ENCODE measurements at places on chromosomes 5 and 9.
A peak's percentile ranks its signal among the peaks of the same experiment; 100 is the strongest.

- DNase-seq, result no peak
Measured at GRCh38 chr5:152861231-152861630, 456.2 kb upstream of the NMUR2 start.

DNA sequence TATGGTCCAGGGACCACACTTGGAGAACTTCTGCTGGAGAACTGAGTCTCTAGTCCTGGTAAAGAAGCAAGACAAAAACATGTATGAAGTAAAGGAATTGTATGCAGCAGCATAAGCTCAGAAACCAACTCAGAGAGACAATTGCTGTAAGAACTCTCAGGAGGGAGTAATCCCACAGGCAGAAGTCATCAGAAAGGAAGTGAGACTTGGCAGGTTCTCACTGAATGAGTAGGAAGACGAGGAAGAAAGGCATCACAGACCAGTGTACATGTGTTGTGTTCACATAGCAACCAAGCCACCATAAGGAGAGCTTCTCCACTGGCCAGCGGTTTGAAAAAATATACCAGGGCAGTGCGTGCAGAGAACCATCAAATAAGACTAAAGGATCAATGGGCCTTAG, 57.9 kb upstream of the FST start:
- DNase-seq, result peak; percentile 95

GRCh38 chr5:170791325-170791954, 7.9 kb downstream of the GABRP start:
- DNase-seq, result peak; percentile 56

DNA sequence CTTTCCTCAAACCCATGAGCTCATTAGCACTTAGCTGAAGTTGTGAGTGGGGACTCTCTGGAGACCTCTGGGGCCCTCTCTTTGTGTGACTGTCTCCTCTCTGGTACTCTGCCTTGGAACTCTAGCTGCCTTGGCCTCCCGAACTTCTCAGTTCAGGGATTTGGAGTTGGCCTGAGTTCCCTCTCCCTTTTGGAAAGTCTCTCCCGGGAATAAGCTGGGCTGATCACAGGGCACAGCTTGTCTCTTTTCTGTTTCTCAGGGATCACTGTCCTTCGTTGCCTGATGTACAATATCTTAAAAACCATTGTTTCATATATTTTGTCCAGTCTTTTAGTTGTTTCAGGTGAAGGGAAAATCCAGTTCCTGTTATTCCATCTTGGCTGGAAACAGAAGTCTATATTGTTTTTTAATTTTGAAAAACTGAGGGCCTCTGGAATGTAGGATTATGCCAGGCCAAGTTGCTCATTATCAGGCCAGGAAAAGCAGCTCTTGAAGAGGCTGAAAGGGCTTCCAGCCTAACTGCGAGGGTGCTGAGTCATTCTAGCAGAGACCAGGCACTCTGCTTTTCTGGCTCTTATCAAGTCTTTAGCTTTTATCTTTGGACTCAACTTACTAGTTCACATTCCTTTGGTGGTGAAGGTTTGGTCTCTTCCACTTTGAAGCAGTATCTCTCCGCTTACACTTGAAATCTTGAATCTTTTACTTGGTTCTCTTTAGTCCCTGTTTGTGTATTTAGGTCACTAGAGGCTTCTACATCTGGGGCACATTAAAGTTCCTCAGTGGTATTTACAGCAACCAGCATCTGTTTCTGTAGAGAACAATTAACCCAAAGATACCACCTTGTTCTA, 8.4 kb upstream of the RGS3 start:
- peak; percentile 88 for DNase-seq

- DNase-seq, result peak; percentile 98
Measured at GRCh38 chr5:140710899-140711552, 10.8 kb downstream of the ZMAT2 start.

DNA sequence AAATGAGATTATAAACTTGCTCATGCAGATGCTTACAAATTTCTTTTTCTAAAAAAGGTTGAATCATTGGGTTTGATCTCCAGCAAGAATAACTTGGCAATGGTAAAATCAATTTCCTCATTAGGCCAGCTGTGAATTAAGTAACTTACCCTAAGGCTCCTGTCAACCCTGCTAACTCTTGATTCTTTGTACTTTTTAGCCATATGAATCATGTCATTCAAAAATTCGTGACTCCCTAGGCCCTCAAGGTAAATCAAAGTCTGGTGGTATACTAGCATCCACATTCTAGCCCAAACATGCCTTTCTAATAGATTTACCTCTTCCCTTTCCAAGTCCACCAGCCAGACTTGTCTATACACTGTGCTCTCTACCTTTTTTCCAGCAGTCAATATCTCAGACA, 420.8 kb upstream of the BRINP1 start:
- no peak for DNase-seq

DNA sequence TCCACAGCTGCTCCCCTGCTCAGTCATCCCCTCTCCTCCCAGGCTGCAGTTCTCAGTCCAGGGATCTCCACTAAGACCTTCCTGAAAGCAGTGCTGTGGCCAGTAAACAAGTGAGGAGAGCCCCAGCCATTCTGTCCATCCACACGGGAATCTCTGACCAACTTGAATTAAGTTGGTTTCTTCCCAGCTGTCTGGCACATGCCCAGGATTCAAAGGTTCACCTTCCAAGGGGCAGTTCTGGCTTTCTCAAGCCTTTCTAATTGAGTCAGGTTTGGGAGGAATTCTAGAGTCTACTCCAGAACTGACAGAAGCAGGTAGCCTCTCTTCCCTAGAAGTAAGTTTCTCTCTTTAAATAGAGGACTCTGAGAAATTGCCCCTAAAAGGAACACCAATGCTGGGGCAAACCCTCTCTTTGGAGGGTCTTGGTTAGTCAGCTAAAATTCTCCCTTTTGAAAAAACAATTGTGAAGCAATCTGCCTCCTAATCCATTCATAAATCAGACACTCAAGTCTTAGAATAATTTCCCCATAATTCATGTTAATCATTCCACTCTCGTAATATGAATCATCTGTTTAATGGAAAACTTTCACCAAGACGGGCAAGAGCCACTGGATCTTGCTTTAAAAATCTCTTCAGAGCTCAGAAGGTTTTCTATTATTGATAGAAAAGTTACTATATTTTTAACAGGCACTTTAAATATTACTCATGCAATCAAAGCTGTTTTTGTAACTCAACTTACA, 133.8 kb downstream of the SPOCK1 start:
- DNase-seq, result peak; percentile 42

DNA sequence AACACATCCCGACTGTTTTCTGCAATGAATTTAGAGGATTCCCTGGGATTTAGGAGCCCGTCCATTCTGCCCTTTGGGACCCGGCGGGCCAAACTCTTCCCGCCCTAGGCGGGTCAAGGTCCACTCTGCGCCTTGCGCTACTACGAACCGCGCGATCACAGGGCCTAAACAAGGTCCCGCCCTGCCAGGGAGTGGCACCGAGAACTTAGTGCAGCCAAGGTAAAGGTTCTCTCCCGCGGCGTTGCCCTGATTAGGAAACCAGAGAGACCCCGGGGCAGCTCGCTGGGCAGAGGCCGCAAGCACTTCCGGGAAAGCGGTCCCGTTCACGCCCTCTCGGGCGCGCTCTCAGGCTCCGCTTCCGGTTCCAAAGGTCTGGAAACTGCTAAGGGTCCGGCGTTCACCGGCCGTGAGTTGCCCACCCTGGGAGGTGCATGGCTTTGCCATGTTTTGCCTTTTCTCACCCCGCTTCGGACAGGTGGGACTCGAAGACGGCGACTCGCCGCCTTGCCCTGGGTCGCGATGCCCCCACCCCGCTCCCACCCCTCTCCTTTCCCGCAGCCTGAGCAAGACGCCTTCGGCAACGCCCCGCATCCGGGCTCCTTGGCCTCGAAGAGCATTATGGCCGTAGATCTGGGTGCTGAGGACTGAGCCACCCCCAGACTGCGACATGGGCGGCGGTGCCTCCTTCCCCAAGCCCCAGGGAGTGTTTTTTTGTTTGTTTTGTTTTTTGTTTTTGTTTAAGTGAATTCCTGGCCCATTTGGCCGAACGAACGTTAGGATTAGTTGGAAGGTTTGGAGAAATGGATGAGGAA, 23.4 kb downstream of the HNRNPK start:
- peak; percentile 65 for DNase-seq

- DNase-seq, result no peak
Measured at GRCh38 chr5:882253-883183, 10.1 kb downstream of the BRD9 start.

GRCh38 chr5:17302604-17303003, 85.2 kb downstream of the BASP1 start:
- DNase-seq, result peak; percentile 51

GRCh38 chr5:176822793-176823481, 12.6 kb downstream of the UNC5A start:
- DNase-seq, result no peak

- no peak for DNase-seq
Measured at GRCh38 chr9:36855448-36856315, 178.4 kb downstream of the PAX5 start.

DNA sequence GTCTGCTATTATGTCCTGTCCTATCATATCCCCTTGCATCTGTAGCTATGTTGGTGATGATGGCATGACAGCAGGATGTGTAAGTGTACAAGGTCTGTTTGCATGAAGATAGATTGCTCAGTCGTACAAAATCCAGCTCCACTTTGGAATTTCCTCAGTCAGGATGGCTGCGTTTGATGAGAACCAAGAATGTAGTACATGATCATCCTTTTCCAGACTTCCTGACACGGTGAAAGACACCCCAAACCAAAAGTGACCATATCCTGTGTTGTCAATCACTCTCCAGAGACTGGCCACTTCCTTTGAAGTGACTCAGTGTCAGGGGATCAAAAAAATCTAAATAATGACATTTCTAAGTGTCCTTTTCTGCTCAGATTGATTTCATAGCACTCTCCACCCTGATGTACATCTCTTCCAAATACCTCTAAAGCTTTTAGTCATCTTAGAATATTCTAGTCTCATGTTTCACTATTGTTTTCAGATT, 213.4 kb downstream of the PLK2 start:
- peak; percentile 21 for DNase-seq

- DNase-seq, result no peak
Measured at GRCh38 chr9:89010056-89010455, 18.8 kb downstream of the S1PR3 start.

- DNase-seq, result peak; percentile 44
Measured at GRCh38 chr5:19837536-19838174, 150.3 kb downstream of the CDH18 start.

DNA sequence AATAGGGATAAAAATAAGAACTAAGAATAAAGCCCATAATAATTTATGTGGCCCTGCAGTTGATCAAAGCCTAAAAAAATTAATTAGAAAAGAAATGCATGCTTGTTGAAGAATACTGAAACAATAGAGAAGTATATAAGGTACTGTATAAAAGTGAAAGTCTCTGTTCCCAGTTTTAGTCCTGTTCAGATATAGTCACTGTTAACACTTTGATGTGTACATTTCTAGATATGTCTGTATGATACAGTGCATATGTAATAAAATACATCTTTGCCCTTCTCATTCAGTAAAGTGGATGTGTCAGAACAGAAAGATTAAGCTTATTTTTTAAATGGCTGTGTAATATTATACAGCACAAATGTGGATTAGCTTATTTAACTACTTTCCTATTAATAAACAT, 4.1 kb downstream of the C9orf85 start:
- DNase-seq, result no peak

- DNase-seq, result no peak
Measured at GRCh38 chr9:97908705-97909104, 13.6 kb downstream of the TRMO start.

- DNase-seq, result no peak
Measured at GRCh38 chr5:99369797-99370593, 441.2 kb upstream of the CHD1 start.

DNA sequence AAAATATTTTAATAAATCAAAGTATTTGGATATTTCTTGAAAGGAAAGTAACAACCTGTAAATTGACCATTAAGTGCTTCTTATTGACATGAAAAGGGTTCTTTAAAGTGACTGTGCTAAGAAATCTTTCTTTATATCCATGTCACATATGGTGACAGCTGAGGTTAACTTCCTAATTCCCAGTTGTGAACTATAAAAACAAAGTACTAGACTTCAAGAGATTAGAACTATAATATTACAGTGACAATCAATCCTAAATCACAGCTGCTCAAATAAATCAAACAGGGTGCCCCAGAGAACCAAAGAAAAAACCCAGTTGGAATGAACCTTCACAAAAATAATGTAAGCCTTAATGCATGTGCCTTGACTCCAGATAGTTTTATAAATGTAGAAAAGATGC, 332.6 kb upstream of the PDE4D start:
- no peak for DNase-seq

- DNase-seq, result peak; percentile 14
Measured at GRCh38 chr5:42250-42649, 49.7 kb upstream of the PLEKHG4B start.

DNA sequence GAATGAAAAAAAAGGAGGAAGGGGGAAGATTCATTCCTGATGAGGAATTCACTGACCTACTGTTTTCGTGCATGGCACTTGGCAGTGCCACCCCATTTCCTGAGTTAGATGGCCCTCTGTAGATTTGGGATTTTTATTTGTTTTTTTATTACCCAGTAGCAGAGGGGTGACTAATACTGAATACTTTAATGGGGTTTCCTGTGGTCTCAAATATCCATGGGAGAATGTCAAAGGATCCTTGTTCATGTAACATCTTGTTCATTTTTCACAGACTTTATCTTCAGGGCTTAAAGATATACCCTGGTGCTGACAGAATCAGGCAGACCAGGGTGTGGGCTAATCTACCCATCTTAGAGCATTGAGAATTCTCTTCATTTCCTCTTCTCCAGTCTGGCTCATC, 93.0 kb downstream of the MAMDC2 start:
- DNase-seq, result peak; percentile 54

DNA sequence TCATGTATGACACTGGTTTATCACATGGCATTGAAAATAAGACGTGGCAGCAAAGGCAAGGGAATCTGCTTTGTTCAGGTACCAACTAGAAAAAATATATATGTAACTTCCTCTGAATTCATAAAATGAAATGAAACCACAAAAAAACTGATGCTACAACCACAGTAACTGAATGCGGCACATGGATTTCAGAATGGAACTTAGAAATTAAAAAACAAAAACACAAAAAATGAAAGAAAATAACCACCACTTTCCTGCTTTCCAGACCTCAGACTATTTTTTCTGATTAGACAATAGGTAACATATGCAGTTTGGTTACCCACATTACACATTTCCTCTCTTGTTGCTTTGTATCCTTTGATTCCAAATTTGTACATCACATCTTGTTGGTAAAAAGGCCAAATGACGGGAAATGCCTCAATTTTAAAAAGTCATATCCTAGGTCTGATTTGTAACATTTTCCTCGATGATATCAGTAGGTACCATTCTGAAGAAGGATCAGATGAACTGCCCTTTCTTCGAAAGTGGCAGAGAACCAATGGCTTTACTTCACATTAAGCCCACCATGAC, 18.1 kb upstream of the PDCL start:
- no peak for DNase-seq

DNA sequence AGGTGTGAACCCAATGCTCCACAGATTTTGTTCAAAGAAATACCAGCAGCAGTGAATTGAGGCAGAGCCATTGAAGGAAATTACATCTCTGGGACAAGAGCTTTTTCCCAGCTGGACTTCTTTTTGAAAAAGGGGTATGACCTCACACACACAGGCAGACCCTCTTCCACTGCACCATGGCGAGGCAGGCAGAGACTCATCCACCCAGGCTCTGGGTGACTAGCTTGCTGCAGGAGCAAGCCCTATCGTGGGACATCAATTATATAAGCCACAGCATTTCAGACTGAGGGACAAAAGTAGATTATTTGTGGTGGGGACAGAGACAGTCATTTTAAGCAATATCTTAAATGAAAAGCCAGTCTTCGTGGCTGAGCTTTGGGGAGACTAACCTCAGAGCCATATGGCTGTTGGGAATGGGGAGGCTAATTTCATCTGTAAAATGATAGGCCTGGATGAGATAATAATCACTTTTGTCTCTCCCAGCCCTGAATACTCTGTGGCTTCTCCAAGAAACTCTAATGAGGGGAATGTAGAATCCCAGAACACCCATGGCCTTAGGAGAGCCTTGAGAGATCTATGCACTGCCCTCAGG, 113.1 kb upstream of the TNC start:
- DNase-seq, result no peak

Measured in AG10803 (cell line).